Activated naive CD8-positive, alpha-beta T cell treated with anti-CD3 and anti-CD28 coated beads, Interleukin-2, amount 10 ng/mL, durations not matched to agents 7 days and 5 days (primary cell): ENCODE measurements at places on chromosomes 5 and 9.

- DNase-seq, result no peak
Observed at GRCh38 chr9:91558879-91559278, 135.2 kb upstream of the NFIL3 start.

- DNase-seq, result no peak
Observed at GRCh38 chr5:33231214-33231710, 209.5 kb upstream of the TARS1 start.

GRCh38 chr5:44506561-44506960 lies 117.3 kb upstream of the FGF10 start:
- DNase-seq, result no peak

DNA sequence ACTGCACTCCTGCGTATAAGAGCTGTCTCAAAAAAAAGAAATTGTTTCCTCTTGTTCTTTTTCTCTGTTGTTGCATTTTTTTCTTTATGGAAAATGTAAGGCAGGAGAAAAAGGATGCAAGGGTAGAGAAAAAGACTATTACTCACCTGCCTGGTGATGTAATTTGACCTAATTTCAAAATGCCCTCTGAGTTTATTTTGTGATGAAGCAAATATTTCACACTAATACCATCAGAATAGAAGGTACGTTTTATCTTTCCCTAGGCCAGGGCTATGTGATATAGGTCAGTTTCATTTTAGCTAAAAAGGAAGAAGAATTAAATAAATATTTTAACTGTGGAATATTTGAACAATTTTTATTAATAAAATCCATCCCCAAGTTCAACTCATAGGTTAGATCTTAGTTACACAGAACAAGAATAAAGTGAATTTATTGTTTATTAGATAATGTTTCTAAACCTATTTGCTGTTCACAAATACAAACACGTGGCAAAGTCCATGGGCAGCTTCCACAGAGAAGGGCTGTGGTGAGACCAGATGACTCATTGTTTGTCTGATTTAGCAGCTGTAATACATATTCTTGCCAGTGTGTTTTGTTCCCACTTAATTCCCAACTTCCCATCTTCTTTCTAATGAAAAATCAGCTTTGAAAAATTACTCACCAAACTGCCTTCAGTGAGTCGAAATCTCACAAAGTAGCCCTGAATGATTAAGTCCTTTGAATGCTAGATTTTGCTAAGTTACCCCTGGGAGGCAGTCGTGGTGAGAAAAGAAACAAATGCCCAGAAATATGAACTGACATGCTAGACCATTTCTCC lies 52.8 kb upstream of the CCDC112 start:
- no peak for DNase-seq

GRCh38 chr9:93406371-93406770 lies 45.1 kb upstream of the FAM120A start:
- no peak for DNase-seq

DNA sequence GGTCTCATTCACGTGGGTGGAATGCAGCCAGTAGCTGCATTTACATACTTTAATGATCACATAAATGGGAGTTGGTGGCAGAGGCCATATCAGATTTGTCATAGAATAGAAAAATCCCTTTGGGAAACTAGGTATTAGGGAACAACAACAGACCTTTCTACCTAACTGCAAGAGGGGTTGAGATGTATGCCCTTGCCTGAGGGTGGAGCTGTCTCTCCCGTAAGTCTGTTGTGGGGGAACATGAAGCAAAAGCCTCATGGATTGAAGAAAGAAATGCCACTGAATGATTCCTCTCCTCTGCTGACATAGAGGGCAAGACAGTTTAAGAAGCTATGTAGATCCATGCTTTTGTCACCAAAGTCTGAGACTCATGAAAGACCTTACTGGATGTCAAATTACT lies 461.3 kb downstream of the SPOCK1 start:
- no peak for DNase-seq

DNA sequence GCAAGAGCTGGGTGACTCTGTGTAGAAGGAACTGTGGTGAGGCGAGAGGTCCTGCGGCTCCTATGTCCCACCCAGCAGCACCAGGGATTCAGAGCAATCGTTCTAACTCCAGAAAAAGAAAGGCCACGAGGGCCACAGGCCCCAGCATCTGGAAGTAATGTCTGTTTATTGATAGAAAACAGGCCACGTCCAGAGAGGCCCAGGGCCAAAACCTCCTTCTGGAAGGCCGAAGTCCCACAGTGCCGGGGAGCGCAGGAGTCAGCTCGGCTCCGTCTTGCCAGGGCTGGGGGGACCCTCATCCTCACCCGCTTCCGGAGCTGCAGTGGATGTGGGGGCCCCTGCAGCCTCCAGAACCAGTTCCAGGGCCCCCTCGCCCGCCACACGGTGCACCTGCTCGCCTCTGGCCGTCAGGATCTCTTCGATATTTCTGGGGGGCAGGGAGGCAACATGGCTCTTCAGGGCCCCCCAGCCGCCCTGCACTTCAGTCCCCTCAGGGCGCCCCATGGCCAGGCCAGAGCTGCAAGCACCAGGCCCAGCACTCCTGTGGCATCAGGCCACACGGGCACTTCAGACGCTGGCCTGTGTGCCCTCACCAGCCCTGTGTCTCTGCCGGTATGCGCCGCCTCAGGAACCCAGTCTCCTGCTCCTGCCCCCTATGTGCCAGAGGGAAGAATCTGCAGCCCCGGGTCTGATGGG lies 1.6 kb downstream of the DNLZ start:
- DNase-seq, result no peak

GRCh38 chr5:41707853-41708603 lies 162.2 kb downstream of the OXCT1 start:
- DNase-seq, result no peak

DNA sequence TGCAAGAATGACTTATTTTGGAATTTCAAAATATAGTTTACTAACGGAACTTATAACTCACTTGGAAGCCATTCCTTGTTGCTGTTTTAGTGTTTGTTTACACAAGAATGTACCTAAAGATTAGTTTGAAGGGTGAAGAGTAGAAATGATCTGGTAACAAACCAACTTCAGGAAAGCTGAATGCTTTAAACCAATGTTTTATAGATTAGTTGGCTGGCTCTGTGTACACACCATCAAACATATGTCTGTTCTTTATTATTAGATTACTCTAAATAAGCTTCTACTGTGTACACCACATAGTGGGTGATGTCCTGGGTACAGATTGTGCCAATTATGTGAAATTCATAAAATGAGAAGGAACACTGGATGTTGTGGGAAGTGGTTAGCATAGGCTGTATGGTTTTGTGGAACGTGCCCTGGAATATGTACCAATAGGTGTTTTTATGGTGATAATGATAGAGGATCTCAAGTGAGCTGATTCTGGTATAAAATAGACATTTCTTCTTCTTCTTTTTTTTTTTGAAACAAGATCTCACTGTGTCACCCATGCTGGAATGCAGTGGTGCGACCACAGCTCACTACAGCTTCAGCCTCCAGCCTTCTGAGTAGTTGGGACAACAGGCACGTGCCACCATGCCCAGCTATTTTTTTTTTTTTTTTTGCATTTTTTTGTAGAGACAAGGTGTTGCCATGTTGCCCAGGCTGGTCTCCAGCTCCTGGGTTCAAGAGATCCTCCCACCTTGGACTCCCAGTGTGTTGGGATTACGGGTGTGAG lies 109.3 kb upstream of the DHFR start:
- DNase-seq, result no peak

GRCh38 chr9:79264511-79265355 lies 307.0 kb upstream of the TLE4 start:
- DNase-seq, result no peak

DNA sequence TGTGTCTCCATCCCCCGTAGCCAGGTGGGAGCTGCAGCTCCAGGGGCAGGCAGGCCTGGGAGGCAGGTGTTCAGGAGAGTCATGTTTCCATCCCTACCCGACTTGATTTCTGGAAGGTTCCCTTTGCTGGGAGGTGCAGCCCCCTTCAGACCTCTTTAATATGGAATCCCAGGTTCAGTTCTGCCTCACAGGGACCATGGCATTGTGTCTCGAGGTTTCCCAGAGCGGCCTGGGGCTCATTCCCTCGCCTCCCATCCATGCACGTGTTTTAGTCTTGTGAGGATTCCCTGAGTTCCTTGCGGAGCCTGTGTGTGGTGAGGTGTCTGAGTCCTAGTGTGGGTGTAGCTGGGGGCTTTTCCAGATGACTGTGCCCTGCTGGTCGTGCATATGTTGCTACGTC lies 16.5 kb upstream of the AHRR start:
- no peak for DNase-seq

- no peak for DNase-seq
Observed at GRCh38 chr5:91146230-91146629, 236.9 kb downstream of the ARRDC3 start.

DNA sequence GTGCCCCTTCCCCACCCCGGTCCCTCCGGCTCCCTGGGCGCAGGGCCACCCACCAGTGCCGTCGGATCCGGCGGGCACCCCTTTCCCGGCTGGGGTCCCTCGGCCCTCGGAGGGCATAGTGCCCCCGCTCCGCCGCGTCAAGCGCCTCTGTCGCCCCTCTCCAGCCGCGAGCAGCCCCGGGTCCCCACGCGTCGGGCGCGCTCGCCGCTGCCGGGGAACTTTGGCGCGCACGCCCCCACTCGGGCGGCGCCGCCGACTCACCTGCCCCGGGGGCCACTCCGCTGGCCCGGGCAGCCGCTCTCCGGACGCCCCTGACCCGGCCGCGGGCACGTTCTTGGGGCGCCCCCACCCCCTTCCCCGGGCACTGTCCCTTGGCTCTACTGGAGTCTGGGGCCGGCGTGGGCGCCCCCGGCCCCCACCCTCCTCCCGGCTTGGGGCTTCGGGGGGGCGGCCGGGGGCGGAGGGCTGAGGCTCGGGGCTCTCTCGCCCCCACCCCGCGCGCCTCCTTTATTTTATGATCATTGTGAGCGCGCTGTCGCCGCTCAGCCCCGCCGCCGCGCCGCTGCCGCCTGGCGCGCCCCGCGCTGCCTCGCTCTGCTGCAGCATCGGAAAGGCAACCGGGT lies 1.1 kb upstream of the FAM78A start:
- DNase-seq, result peak; percentile 70

DNA sequence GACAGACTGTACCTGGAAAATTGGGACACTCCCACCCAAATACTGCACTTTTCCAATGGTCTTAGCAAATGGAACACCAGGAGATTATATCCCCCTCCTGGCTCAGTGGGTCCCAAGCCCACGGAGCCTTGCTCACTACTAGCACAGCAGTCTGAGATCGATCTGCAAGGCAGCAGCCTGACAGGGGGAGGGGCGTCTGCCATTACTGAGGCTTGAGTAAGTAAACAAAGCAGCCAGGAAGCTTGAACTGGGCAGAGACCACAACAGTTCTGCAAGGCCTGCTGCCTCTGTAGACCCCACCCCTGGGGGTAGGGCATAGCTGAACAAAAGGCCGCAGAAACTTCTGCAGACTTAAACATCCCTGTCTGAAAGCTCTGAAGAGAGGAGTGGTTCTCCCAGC lies 260.0 kb upstream of the ST8SIA4 start:
- DNase-seq, result no peak

DNA sequence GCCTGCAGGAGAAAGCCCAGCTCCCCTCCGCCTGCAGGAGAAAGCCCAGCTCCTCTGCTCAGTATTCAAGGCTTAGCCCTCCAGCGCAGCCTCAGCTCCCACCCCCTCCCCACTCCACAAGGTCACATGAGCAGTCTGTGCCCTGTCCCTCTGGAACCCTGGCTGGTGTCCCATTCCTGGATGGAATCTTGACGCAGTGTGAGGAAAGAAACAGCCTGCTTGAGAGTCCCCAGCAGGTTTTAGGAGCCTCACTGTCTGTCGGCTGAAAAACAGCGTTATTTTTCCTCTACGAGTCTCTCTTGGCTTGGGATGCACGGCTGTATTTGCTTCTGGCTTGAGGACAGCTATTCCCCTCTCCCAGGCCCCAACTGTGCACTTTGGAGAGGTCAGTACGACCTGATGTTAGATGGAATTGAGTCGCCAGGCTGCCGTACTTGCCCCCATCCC lies 210.1 kb upstream of the TRIM32 start:
- no peak for DNase-seq

- peak; percentile 65 for DNase-seq
Observed at GRCh38 chr9:134066913-134067851, 644 bp downstream of the BRD3 start.

- no peak for DNase-seq
Observed at GRCh38 chr9:7988644-7989280, 189.2 kb upstream of the DMAC1 start.

DNA sequence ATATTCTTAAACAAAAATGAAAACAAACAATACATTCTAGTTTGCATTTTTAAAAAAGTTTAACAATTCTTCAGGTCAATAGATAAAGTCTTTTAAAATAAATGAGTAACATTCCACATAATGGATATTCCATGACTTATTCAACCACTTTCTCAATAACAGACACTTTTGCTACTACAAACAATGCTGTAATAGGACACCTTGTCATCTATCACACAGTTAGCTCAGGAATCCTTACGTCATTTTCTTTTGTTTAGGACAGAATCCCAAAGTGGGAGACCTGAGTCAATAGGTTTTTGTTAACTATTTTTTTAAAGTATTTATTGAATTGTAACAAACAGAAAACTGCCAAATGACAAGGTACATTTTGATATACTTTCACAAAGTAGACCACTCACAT lies 72.5 kb downstream of the CEP120 start:
- no peak for DNase-seq

- DNase-seq, result no peak
Observed at GRCh38 chr5:43772764-43773477, 169.9 kb downstream of the NNT start.

DNA sequence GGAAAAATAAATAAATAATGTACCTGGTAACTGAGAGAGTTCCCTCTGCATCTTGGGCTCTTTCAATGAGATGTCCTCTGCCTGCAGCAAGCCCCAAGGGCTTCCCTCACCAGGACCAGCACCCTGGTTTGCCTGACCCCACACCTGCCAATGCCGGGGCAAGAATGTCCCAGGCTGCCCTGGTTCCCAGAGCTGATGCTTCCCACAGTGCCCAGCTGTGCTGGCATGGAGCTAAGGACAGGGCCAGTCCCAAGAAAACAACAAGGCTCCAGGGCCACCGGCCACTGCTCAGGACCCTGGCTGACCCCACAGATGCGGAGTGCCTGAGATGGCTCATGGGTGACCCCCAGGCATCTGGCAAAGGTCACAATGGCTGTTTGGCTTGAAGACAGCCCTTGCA lies 123.5 kb downstream of the KCNIP1 start:
- no peak for DNase-seq

DNA sequence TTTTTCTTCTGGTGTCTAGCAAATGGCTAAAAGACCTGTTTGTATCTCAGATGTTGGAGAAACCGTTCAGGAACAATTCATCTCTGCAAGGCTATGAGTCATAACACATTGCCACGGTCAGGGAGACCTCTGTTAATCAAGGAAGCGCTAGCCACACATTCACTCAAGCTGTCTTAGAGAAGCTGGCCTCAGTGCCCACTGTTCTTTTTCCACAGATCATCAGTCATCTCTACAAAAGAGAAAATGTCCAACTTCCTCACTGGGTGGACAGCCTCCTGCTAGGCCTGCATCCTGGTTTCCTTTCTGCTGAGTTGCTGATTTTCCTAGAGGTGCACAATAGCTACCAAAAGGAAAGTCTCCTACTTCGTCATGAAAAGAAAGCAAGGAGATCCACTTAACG lies 360.5 kb downstream of the BNC2 start:
- no peak for DNase-seq

- DNase-seq, result no peak
Observed at GRCh38 chr5:2753452-2754420, 2.3 kb upstream of the IRX2 start.

- no peak for DNase-seq
Observed at GRCh38 chr5:173664154-173664526, 47.7 kb upstream of the BOD1 start.

GRCh38 chr5:150320044-150320613 lies 17.4 kb upstream of the ARSI start:
- DNase-seq, result no peak
